Right hindlimb (tissue), 1 donor: ENCODE measurements at places on chromosomes 3 and 15.

DNA sequence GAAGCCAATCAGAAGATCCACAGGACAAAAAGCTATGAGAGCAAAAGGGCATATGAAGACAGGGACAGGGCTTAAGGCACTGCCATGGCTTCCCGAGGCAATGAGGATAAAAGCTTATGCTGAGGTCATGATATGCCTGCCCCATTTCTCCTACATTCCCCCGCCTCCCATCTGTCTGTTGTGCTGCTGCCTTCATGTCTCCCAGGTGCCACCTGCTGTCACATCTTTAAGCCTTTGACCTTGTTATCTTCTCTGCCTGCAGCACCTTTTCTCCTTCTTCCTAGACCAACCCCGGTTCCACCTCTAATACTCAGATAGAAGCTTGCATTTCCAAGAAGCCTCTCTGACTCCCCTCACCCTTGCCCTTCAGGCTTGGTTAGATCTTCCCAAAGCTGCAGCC, 213.8 kb downstream of the ARRDC4 start:
- no peak for DNase-seq

DNA sequence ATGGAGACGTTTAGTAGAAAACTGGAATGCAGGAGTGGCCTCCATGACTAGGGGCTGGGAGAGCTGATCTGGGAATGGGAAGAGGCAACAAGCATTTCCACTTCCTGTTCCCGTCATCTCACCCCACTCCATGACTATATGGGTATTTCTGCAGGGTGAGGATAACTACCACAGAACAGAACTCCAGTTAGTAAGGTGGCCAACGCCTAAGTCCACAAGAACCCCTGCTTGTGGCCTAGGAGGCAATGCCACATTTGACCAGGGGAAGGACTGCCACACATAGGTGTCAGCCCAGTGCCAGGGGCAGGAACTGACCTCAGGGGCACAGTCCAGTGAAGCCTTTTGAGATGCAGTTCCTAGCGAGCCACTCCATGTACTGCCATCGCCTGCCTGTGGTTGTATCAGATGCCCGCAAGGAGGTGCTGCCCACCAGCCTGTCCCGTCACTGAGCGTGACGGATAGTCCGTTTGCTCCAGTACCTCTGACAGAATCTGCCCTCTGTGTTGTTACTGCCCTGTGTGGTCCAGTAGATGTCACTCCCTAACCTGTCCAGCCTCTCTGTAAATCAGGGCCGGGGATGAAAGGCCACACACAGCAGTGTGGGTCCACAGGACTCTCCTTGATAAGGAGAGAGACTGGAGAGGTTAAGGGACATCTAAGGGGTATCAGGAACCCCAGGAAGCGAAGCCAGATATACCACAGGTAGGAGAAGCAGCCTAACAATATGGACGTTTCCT, 3.5 kb upstream of the MTFMT start:
- peak; percentile 56 for DNase-seq

GRCh38 chr3:25410703-25411102, 17.4 kb upstream of the RARB start:
- DNase-seq = no peak

- DNase-seq = no peak
Measured at GRCh38 chr15:47742742-47743141, 25.4 kb downstream of the SEMA6D start.

DNA sequence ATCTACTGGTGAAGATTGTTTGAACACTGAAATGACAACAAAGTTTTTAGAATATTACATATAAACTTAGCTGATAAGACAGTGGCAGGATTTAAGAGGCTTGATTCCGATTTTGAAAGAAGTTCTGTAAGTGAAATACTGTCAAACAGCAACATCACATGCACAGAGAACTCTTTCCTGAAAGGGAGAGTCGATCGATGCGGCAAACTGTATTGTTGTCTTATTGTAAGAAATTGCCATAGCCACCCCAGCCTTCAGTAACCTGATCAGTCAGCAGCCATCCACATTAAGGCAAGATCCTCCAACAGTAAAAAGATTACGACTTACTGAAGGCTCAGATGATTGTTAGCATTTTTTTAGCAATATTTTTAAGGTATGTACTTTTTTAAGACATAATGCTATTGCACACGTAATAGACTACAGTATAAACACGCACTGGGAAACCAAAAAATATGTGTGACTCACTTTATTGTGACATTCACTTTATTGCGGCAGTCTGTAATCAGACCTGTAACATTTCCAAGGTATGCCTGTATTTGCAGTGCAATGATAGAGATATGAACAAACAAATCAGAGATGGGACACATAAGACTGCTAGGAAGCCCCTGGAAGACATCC, 225.6 kb upstream of the UBE2E1 start:
- DNase-seq = no peak

GRCh38 chr15:28271697-28272260, 50.2 kb downstream of the HERC2 start:
- DNase-seq = no peak

DNA sequence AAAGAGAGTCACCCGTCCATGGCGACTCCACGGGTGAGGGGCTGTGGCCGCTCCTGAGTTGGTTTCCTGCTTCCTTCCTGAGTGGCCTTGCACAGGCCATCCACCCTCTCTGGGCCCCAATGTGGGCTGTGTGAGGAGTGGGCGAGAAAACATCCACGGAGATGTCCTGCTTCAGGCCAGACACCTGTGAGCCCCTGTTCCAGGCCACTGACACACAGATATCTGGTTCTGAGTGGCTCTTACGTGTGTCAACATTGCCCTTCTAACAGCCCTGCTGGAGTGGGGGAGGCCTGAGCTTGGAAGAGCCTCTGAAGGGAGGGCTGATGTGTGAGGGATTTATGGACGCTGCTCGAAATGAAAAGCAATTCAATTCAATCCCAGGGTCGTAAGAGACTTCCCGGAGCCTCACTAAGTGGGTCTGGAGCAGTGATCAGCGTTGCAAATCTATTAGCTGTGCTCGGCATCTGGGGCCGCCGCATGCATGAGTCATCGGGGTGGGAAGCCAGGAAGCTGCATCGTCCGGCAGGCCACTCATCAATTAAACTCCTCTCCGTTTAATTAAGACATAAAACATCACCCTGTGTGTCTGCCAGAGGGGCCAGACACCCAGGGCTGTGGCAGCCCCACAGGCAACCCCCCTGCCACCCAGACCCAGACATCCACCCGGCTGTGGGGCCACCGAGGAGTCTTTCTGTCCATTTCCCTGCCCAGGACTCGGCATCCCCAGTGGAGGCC, 20.0 kb upstream of the PRR23E start:
- DNase-seq = peak; percentile 69

DNA sequence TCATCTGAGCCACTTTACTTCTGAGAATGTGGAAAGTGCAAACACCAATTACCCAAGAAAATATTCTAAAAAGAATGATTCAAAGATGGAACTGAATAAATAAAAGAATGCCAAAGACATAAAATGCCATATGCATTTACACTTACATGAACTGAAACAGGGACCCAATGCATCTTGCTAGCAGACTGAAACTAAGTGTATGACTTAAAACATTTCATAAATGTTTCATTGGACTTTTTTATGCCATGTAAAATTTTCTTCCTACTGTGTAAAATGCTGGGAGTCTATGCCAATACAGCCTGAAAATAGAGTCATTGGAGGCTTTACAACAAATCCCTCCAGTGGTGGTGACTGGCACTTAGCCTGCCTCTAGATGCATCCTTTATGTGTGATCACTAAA, 735.1 kb upstream of the CCDC54 start:
- DNase-seq = no peak

DNA sequence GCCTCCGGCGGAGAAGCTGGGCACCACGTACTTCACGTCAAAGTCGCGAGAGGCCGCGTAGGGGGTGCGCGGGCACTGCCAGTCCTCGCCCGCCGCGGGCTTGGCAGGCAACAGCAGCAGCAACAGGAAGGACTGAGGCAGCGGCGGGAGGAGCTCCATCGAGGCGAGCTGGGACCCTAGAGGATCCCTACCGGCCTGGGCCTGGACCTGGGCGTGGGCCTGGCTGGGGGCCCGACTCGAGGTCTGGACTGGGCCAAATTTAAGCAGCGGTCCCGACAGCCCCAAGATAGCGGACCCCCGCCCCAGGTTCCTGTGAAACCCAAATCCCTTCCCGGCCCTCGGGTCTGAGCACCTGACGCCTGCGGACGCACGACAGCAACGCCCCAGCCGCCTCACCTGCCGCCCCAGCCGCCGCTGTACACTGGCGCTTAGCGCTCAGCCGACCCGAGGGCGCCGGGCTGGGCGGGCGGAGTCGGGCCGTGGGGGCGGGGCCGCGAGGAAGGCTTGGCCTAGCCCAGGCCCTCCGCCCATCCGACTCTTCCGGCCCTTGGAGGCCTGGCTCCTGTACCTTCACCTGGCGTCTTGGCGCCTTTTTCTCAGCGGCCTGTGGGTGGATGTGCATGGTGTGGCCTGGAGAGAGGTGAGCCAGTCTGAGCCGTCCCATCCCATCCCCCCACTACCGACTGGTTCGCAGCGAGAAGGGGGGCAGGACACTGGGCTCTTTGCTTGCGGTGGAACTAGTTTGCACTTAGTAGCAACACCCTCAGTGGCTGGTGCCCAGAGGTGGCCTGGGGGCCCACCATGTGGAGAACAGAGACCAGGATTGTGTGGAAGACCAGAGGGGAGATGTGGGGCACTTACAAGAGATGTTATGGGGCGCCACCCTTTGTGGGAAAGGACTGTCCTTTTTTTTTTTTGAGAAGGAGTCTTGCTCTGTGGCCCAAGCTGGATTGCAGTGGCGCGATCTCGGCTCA, at the start of gene MST1R:
TSS of gene MST1R (minus strand) at position 423 of the 974 bp plus-strand sequence. CDS start at position 159, 264 bp downstream.
- peak; percentile 70 for DNase-seq

DNA sequence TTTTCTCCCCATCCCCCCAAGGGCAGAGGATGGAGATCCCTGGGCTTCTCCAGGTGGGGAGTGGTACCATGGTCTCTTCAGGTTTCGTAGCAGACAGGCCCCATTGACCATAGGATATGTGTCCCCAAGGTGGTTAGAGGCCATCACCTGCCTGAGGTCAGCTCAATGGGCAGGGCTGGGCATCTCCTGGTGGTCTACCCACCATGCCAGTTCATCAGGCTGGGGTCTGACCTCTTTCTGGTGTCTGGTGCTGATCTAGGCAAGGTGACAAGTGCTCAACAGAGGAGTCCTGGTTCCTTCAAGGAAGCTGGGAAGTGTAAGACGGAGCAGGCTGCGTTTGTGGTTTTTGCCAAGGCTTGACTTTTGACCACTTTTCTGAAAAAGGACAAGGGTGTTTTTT, 71.4 kb downstream of the SMAD3 start:
- no peak for DNase-seq

GRCh38 chr15:57218826-57219576, 157.3 kb upstream of the CGNL1 start:
- peak; percentile 58 for DNase-seq

DNA sequence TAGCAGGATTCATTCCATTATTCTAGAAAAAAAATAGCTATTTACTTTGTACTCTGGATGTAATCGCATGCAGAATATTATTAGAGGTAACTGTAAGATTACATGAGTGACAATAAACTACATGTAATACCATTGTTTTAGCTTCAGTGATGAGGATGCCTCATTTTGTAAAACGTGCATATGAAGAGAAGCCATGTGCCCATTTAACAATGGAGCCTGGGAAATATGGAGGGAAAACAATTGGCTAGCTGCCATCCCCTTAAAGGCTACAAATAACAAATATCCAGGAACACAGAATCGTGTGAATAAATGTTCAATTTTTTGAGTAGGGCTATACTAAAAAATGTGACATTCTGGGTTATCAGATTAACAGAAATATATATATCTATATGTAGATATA, 151.1 kb downstream of the SAMMSON start:
- no peak for DNase-seq

DNA sequence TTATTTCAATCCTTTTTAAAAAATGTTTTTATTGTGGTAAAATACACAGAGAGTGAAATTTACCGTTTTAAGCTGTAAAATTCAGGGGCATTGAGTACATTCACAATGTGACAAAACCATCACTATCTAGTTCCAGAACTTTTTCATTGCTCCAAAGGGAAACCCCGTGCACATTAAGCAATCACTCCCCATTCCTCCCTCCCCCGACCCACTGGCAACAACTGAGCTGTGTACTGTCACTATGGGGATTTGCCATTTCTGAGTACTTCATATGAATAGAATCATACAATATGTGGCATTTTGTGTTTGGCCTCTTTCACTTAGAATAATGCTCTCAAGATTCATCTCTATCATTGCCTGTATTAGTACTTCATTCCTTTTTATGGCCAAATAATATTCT, 45.5 kb upstream of the BOC start:
- DNase-seq = no peak

GRCh38 chr3:11131371-11131770, 22.9 kb upstream of the HRH1 start:
- DNase-seq = no peak

GRCh38 chr15:34018021-34018645, 20.9 kb downstream of the AVEN start:
- DNase-seq = no peak

GRCh38 chr3:163879172-163879571, 1199.1 kb downstream of the SI start:
- DNase-seq = no peak

GRCh38 chr15:100030586-100031229, 297.5 kb upstream of the LYSMD4 start:
- no peak for DNase-seq

DNA sequence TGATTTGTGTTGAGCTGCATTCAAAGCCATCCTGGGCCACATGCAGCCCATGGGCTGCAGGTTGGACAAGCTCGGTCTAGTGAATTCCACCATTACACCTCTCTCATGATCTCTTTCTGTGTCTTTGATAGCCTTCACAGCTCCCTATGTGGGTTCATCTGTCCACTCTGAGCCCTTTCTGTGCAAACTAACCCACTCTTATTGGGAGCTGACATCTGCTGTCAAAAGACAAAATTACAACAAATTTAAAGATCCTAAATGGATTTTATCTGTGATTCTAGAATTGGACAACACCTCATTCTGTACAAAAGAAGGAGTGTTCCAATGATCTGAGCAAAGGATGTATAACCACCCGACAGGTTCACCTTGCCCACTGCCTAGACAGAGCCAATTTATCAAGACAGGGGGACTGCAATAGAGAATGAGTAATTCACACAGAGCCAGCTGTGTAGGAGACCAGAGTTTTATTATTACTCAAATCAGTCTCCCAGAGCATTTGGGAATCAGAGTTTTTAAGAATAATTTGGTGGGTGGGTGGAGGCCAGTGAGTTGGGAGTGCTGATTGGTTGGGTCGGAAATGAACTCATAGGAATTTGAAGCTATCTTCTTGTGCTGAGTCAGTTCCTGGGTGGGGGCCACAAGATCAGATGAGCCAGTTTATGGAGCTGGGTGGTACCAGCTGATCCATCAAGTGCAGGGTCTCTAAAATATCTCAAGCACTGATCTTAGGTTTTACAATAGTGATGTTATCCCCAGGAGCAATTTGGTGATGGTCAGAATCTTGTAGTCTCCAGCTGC, 2.6 kb upstream of the XYLB start:
- no peak for DNase-seq

GRCh38 chr3:158160958-158161357, 51.1 kb downstream of the RSRC1 start:
- no peak for DNase-seq

DNA sequence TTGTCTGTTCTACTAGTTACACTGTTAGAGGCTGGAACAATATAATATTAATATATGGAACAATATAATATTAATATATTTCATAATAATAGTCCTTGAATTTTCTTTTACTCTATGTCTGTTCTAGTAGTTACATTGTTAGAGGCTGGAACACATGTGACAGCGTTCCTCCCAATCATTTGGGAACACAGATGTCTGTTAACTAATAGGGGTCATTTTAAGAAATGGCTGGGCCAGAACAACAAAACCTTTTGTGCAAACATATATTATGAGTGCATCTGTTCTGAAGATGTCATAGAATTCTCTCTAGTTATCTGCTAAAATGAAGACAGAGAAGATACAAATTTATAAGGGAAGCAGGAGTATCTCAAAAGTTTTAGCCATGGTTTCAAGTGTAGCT, 114.0 kb upstream of the PDZRN3 start:
- DNase-seq = no peak
